ENCODE measurements at places on chromosomes 4 and X.

DNA sequence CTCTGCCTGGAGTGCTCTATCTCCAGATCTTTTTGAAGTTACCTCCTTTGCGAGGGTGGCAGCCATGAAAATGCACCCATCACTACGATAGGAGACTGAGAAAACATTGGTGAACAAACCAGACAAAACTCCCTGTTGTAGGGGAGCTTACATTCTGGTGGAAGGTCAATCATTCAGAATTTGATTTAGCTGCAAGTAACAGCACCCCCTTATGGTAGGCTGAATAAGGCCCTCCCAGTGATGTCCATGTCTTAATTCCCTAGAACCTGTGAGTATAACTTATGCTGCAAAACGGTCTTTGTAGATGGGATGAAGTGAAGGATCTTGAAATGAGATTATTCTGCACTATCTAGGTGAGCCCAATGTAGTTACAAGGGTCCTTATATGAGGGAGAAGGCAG, 5.6 kb upstream of the TEC start:
- no peak for DNase-seq

GRCh38 chrX:100994352-100995281, 25.1 kb downstream of the ARL13A start:
- no peak for DNase-seq

- DNase-seq: no peak
These were observed 323.6 kb upstream of the DIPK2B start for GRCh38 chrX:45524296-45524695.

DNA sequence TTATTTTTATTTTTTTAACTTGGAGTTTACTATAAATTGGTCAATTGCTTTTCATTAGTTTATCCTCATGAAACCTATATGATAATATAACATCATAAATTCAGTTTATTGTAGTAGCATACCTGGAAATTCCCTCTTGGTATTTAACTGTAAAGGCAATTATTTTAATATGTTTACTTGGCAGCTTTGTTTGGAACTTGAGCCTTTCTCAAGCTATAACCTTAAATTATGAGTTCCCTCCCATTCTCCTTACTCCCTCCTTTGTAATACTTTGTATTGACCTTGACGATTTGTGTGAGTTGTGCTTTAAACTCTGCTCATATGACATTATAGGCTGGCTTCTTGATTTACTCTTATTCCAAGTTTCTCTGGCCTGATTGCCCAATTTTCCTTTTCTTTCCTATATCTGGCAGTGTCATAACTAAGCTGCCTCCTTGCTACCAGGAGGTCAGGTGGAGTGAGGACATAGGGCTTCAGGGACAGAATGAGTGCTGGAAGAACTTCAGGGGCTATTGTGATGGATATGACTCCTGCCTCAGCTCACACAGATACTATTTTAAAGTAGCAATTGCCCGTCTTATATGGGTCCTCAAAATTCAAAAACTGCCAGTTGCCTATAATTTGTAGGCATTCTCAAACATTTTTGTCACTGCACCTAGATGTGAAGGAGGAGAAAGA, 77.7 kb downstream of the RAP1GDS1 start:
- no peak for DNase-seq

- no peak for DNase-seq
These were observed 156.9 kb downstream of the AFAP1 start for GRCh38 chr4:7782783-7783182.

DNA sequence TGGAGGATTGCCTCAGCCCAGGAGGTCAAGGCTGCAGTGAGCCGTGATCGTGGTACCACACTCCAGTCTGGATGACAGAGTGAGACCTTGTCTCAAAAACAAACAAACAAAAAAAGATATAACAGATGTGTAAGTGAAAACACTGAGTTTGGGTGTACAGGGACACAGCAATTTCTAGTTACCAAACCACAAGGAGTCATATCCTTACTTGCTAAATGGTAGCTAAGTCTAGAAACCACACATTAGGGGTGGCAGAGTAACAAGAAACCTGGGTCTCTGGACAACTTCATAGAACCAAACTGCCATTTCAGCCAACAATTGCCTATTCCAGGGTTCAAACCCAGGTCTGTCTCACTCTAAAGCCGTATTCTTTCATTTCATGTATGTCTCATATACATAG, 20.8 kb downstream of the PPEF2 start:
- no peak for DNase-seq

DNA sequence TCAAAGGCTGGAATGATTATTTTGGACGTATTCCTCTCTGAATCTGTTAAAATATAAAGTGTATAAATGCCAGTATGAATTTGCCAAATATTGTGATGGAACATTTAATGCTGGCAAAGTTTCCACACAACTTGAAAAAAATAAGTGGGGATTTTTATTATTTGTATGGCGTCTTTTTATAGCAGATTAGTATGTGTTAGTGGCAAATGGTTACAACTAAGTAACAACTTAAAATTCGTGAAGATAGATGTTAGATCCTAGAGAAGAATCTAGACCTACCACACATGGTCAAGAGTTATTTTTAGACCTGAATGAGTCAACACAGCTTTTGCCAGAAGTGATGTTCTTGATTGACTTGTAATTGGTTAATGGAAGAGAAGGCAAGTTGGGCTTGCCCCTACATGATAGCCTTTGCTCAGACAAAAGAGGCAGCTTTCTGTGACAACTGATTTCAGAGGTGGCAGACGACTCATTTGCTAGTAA, 4.8 kb downstream of the CPE start:
- DNase-seq: no peak

GRCh38 chr4:7430965-7431695, 3.6 kb downstream of the PSAPL1 start:
- DNase-seq: no peak

GRCh38 chr4:139656614-139657486, 8.8 kb upstream of the MGST2 start:
- no peak for DNase-seq

DNA sequence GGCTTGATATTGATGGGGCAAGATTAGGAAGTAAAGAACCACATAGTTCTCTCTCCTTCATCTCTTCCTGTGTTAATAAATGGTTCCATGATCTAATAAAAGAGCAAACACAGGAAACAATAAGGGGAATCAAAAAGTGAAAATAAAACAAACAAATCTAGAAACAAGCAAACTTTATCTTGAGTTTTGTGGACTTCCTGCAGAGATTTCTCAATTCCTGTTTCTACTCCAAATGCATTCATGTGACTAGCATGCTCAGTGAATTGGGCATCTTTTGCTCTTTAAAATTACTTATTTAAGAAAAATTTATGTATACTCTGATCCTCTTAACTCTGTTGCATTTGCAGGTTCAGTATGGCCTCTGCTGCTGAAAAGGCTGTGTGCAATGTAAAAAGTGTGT, 682.0 kb downstream of the KCTD8 start:
- no peak for DNase-seq

GRCh38 chr4:17510582-17510981, 1.3 kb downstream of the QDPR start:
- DNase-seq: no peak

GRCh38 chr4:29199485-29199884, 1520.7 kb upstream of the PCDH7 start:
- DNase-seq: no peak

- no peak for DNase-seq
These were observed 17.9 kb downstream of the COQ2 start for GRCh38 chr4:83266689-83267088.

DNA sequence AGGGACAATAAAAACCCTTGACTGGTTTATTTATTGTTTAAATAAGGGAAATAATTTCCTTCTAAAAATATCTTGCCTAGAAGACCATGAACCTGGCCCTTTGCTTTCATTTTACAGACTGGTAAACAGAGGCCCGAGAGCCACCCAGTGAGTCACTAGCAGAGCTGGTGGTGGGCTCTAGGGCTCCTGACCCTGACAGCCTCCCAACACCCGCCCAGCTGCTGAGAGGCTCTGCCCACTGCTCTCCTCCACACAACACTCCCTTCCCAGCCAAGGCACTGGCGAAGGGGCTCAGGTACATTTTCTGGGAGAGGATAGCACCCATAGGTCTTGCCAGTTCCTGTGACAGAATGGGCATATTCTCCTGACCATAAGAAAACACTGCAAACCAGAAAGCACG, 18.1 kb upstream of the PPEF2 start:
- no peak for DNase-seq

- no peak for DNase-seq
These were observed 136.1 kb downstream of the SNCA start for GRCh38 chr4:89700766-89701423.

DNA sequence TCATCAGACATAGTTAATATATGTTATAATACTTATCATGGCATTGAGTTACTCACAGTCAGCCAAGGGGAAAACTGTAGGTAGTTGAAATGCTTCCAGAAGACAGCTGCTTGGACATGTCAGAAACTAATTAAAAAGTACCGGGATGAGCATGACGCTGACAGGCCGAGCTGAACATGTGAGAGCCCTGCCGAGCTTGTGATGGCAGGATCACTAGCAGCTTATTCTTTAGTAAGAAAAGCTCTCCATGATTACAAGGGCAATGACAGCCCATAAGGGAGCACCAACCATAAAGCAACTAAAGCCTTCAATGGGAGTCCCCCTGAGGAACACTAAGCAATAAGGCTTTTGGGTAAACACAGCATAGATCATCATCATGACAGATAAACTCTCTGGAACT, 435.6 kb downstream of the TLL1 start:
- no peak for DNase-seq

GRCh38 chr4:115770046-115770543, 656.7 kb upstream of the NDST4 start:
- no peak for DNase-seq

- DNase-seq: no peak
These were observed 5.4 kb upstream of the SHOX start for GRCh38 chrX:625137-625691.

GRCh38 chrX:36869457-36869856, 138.7 kb upstream of the FAM47C start:
- no peak for DNase-seq

Measured in tibial artery (tissue), 4 donors.